ENCODE measurements at places on chromosomes 4 and X.

- no peaks in the 10 kb centered on the region for H3K27me3 ChIP-seq
- H3K27ac ChIP-seq = no peak overlapping the region
- H3K36me3 ChIP-seq = no peaks in the 10 kb centered on the region
- DNase-seq = no peak
Measured at GRCh38 chr4:8540072-8540471, 40.1 kb upstream of the GPR78 start.

- no peak for DNase-seq
- H3K27ac ChIP-seq = peak overlapping the region; percentile 65
- no peak overlapping the region for H3K4me3 ChIP-seq
- H3K27me3 ChIP-seq = no peaks in the 10 kb centered on the region
- H3K36me3 ChIP-seq = peaks cover 27% of the 10 kb centered on the region
- peaks cover 35% of the 10 kb centered on the region for H3K4me1 ChIP-seq
Measured at GRCh38 chr4:128830906-128831503, 21.5 kb downstream of the JADE1 start.

DNA sequence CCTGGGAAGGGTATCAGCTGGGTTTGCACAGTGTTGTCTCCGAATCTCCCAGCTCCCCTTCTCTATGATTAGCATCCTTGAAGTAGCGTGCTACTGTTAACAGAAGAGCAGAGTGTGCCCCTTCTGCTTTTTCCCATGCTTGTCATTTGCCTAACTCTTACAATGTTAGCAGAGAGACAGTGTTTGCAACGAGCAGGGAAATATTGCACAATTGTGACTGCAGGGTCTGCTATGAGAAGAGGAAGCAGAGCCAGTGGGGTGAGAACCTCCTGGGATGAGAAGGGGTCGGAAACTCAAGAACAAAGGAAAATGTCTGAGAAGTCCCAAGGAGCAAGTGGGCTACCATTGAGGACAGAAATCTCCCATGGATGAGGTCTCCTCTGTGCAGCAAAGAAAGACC is 7.8 kb upstream of the CHRNA9 start:
- H3K27ac ChIP-seq = no peak overlapping the region
- DNase-seq = no peak
- no peaks in the 10 kb centered on the region for H3K36me3 ChIP-seq
- H3K4me3 ChIP-seq = no peak overlapping the region
- peaks cover 12% of the 10 kb centered on the region for H3K4me1 ChIP-seq

DNA sequence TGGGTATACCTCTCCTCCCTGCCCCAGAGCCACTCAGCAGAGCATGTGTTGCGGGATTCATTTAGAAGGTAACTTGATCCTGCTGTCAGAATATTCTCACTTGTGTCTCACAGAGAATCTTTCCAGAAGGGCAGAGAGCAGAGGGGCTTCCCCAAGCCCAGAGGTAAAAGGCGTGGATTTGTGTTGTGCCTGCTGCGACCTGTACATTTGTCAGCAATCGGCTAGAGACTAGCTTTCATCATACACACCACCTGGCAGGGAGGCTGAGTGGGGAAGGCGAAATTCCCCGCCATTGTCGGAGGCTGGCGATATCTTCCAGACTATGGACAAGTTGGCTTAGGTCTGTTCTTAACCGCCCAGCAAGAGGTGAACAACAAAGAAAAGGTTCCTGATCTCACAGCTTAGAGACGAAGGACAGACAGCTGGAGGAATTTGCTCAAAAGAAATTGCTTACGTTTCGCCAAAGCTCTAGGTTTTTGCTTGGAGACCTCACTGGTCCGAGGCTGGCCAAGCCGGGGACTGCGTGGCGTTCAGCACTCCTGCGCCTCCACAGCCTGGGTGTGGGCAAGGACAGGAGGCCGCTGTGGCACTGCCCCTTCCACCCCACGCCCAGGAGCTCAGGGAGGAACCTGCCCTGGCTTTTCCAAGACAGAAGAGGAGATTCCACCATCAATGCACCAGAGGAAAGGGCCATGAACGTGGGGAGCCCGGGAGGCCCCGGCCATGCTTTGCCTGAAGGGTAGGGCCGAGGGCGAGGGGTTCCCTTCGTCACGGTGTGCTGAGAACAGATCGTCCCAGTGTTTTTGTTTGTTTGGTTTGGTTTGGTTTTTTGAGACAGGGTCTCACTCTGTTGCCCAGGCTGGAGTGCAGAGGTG is 69.4 kb downstream of the DCTD start:
- no peak for DNase-seq
- no peaks in the 10 kb centered on the region for H3K36me3 ChIP-seq
- H3K27me3 ChIP-seq = peaks cover 10% of the 10 kb centered on the region
- H3K4me1 ChIP-seq = no peaks in the 10 kb centered on the region

- H3K27ac ChIP-seq = no peak overlapping the region
- no peaks in the 10 kb centered on the region for H3K27me3 ChIP-seq
- H3K4me1 ChIP-seq = no peaks in the 10 kb centered on the region
- no peak overlapping the region for H3K4me3 ChIP-seq
- no peak for DNase-seq
Measured at GRCh38 chr4:182306792-182307507, 63.7 kb downstream of the TENM3 start.

Measured in naive thymus-derived CD8-positive, alpha-beta T cell (primary cell).